ENCODE measurements at places on chromosomes 7 and 10.

GRCh38 chr7:131212114-131212513 is 115.6 kb upstream of the MKLN1 start:
- peak; percentile 39 for DNase-seq

GRCh38 chr7:74280985-74281384 is 8.2 kb upstream of the CLIP2 start:
- no peak for DNase-seq

DNA sequence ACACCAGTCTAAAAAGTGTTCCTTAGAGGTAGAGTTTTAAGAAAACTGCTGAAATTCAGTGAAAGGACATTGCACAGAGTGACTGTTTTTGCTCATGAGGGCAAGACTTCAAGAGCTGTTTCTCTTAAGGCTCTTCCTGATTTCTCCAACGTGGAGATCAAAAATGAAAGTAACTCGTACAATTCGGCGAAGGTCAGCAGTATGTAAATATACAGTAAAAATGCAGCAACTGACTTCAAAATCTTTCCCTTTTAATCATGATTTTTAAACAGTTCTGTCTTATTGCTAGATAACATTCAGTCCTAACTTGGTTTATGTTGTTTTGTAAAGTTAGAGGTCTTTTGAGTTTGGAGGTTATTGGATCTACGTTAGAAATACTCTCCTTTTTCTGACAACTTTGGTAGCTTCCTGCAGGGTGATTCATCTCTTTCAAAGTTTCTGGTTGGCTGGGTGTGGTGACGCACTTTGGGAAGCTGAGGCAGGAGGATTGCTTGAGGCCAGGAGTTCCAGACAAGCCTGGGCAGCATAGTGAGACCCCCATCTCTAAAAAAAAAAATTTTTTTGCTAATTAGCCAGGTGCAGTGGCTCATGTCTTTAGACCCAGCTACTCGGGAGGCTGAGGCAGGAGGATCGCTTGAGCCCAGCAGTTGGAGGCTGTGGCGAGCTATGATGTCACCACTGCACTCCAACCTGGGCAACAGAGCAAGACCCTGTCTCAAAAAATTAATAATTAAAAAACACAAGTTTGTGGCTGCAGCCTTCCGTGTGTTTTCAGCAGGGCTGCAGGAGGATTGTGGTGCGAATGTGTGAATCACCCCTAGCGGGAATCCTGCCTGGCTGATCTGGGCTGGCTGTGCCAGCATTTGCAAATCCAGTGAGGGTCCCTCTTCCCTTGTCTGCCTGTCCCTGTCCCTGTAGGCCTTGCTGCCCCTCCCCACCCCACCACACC is 29.2 kb upstream of the AP5Z1 start:
- peak; percentile 90 for DNase-seq

DNA sequence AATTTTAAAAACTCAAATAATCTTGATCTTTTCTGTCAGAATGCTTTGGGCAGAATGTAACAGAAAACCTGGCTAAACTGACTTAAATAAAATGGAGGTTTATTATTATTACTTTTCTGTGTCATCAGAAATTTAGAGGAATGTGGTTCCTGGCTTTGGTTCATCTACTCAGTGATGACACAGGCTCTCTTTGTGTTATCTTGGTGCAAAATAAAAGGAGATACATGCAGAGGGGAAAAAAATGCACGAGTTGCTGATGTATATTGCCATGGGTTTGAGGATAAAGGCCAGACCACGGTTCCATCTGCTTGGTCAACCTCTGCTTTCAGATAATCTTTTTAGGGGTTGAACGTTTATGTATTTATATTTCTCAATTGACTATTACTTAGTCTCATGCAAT is 181.4 kb downstream of the SUGCT start:
- DNase-seq = no peak

GRCh38 chr10:97025613-97026242 is 160.0 kb downstream of the SLIT1 start:
- DNase-seq = peak; percentile 56

DNA sequence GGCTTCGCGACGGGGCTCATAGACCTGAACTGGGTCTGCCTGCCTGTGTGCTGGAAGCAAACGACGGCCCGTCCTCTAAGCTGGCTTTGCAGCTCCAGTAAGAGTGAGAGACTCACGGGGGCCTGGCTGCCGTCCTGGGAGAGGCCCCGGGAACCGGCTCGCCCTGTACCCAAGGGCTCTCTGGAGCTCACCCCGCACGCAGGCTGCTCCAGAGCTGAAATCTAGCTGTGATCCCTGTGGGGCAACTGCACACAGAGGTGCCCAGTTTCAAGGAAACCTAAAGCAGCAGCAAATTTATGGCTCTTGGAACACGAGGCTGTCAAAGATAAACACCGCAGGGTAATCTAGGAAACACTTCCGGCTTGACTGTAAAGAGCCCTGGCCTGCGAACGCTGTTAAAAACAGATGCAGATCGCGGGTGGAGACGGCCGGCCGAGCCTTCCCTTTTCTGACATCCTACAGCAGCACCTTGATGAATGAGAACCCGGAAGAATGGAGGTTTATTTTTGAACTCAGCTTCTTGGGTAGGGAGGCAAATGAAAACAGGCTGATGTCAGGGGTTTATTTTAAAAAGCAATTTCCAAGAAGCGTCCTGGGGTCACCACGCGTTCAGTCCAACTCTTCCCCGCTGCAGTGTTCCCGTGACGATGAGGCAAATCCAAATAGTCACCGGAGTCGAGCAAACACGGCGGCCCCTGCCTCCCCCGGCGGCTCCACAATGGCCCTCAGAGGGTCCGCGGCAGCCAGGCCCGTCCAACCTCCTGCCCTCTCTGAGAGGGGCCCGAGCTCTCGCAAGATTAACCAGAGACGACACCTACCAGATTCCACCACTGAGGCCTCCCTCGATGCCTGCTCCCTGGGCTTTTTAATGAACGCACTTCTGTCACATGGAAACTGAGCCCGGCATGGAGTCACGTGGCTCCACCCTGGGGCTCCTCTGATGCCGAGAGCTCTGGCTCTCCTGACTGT is 29.6 kb downstream of the AMZ1 start:
- DNase-seq = no peak

GRCh38 chr7:134777908-134778580 is 1.4 kb upstream of the CALD1 start:
- no peak for DNase-seq

DNA sequence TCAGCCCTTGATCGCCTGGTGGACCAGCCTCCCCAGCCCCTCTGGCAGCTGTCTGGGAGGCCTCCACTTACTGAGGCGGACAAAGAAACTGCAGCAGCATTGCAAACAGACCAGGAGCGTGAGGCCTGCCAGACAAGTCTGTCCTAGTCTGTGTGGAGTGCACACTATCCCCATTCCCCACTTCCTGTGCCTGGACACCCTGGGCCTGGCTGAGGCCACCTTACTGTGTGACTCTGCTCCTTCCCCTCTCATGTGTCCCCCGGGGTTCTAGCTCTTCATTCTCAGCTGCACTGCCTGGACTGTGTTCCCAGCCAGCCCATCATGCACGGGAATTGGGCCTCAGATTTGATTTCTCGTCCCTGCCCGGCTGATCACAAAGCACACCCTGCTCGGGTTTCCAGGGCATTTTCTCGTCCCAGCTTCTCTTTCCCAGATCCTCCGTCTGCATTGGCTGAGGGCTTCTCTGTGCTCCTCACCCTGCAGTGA is 16.7 kb upstream of the C10orf90 start:
- no peak for DNase-seq

- no peak for DNase-seq
Measured at GRCh38 chr10:10418387-10418786, 599.3 kb upstream of the CELF2 start.

DNA sequence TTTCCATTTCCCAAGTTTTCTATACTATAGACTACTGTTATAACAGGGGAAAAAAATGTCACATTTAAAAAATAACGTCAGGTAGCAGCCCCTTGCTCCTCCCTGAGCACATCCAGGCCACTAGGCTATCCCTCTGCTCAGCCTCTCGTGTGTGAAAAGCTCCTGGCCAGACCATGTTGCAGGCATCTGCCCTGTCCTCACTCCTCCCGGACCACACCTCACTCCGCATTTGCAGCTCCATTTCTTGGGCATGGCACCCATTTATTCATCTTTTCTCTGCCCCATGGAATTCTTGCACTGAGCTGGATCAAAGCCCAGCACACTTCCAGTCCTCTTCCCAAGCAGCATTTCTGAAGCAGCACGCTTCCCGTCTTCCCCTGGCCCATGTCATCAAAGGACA is 1.4 kb upstream of the GDF2 start:
- DNase-seq = no peak

DNA sequence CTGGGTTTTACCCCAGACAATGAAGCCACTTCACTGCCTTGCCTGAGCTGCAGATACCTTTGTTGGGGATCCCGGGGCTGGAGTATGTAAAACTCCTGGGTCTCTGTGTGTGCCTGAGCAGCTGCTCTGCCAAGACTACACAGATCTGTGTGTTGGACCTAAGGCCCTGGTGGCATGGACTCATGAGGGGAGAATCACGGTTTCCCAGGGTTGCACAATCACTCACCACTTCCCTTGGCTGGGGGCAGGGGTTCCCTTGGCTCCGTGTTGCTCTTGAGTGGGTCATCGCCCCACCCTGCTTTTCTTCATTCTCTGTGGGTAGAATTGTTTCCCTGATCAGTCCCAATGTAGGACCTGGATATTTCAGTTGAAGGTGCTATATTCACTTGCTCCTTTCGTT is 13.9 kb upstream of the TBATA start:
- no peak for DNase-seq

DNA sequence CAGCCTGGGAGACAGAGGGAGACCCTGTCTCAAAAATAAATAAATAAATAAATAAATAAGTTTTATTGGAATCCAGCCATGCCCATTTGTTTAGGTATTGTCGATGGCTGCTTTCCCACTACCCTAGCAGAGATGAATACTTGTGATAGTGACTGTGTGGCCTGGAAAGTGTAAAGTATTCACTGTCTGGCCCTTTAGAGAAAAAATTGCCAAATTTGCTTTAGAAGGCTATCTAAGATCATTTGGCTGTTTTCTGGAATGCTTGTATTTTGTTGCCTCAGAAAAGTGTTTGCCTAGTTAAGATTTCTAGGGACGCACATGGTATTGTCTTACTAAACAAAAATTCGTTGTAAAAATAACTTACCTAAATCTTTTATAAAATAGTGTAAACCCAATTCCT is 35.4 kb downstream of the CHN2 start:
- no peak for DNase-seq

- DNase-seq = peak; percentile 49
Measured at GRCh38 chr10:43202224-43202656, 64.0 kb downstream of the CSGALNACT2 start.

- peak; percentile 24 for DNase-seq
Measured at GRCh38 chr10:111344804-111345203, 268.0 kb downstream of the ADRA2A start.

DNA sequence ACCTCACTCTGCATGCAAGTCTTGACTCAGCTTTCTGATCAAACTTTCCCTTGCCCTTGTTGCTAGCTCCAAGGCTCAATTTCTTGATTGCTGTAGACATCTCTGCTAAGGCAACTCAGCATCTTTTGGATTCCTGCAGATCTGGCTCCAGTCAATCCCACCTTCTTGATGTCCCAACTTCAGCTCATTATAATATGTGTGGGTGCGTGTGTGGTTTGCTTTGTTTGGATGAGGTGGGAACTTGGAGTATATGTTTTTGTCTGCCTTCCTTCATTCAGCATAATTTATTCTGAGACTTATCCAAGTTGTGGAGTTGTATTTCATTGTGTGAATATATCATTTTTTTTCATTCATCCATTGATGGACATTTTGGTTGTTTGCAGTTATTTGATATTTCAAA is 364.8 kb upstream of the IGFBP3 start:
- DNase-seq = no peak

- DNase-seq = no peak
Measured at GRCh38 chr10:76497666-76498065, 1066.2 kb downstream of the LRMDA start.

DNA sequence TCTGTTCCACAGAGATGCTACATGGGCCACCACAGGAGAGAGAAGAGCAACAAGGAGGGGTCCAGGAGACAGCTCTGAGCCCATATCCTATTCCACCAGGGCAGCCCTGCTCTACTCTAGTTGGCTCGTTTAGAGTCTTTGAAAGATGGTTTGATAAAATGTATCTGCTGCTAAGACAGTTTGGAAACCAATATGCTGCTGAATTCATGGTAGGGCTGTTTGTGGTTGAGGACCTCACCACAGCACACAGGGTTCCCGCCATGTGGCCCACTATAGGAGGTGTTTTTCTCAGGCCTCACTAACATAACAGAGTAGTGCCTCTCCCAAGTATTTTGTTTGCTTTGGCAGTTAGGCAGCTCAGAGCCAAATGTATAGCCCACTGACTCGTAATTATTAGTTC is 35.8 kb upstream of the ZC3HAV1L start:
- DNase-seq = no peak

DNA sequence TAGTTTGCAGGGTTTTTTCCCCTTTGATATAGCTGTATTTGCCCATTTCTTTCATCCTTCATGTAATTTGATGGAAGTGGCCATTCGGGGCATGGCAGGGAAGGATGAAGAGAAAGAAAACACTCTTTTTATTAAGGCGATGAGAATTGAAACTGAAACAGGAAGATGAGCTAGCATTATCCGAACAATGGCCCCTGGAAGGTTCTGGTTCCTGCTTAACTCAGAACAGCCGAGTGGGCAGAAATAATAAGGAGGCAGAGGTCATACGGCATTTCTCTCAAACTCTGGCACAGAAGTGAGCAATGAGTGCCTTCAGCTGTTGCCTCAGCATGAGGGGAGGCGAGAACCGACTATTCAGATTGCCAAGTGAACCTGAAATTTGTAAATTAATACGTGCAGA is 113.2 kb upstream of the MYO3A start:
- DNase-seq = no peak

GRCh38 chr10:103080891-103081581 is 112.0 kb downstream of the NT5C2 start:
- no peak for DNase-seq

- DNase-seq = no peak
Measured at GRCh38 chr7:7641129-7641663, 644 bp downstream of the UMAD1 start.

DNA sequence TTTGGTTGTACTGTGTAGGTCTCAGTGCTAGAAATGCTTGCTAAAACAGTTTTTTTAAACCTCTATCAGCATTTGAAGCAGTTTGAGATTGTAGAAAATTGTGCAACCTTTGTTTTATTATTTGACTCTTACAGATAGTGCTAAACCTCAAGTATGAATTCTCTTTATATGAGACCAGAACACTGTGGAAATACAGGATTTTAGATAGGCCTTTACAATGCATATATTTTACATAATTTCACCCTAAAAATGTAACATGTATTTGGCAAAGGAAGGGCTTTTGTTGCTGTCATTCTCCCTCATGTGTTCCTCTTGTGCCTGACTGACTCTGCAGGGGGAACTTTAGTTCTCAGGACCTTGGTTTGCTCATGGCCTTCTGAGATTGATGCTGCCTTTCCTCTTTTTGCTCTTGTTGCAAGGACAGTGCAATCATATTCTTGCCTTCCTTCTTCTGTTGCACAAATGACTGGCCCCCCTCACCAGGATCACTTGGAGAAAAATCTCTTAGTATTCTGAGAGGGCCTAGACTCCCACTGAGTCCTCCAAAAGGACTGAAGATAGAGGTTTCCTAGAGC is 188.7 kb downstream of the PPP1R9A start:
- no peak for DNase-seq

GRCh38 chr7:1236132-1236661 is 3.5 kb downstream of the UNCX start:
- no peak for DNase-seq

GRCh38 chr10:74593470-74593869 is 232.9 kb upstream of the KAT6B start:
- DNase-seq = no peak
